ENCODE measurements at places on chromosomes 11 and 22. TPM values are rescaled to one million over a fixed set of nuclear protein-coding genes. Genes with fewer than 3 reads are reported as not detected.

Gene KCNJ11
- total RNA-seq: 1.0 TPM

Gene OR52N4
- total RNA-seq: not detected

Gene HSPA8
- total RNA-seq: 1,857 TPM

Gene OOSP3
- not detected for total RNA-seq

Gene APOL5
- total RNA-seq: not detected

Gene MIOX
- not detected for total RNA-seq

Gene TESMIN
- total RNA-seq: 10.8 TPM

Gene ANO3
- total RNA-seq: not detected

Gene AQP11
- total RNA-seq: 0.18 TPM

Gene MRPL48
- 45.2 TPM for total RNA-seq

Gene NFAM1
- total RNA-seq: not detected

Gene FGF19
- total RNA-seq: not detected

Gene LBHD1
- total RNA-seq: 7.1 TPM

Gene C1QTNF6
- total RNA-seq: 15.2 TPM

Gene ENDOD1
- total RNA-seq: 29.8 TPM

Gene SLC22A9
- total RNA-seq: not detected

Gene NEFH
- 1.8 TPM for total RNA-seq

Gene MLC1
- total RNA-seq: not detected

Gene GRIA4
- 0.05 TPM for total RNA-seq

Gene RBMXL2
- total RNA-seq: not detected

Gene C1QTNF5
- 153 TPM for total RNA-seq

Gene LRRC74B
- total RNA-seq: not detected

Gene ZBTB16
- 6.9 TPM for total RNA-seq

Gene MAPK8IP2
- total RNA-seq: 0.58 TPM

Gene KLHL35
- 4.7 TPM for total RNA-seq

Gene VPREB1
- not detected for total RNA-seq

Gene BRSK2
- total RNA-seq: 0.93 TPM

Gene E2F8
- 0.53 TPM for total RNA-seq

Gene SERPINH1
- 921 TPM for total RNA-seq

Gene BTBD18
- not detected for total RNA-seq

Gene FOLR2
- total RNA-seq: not detected
